ENCODE measurements at places on chromosomes 12 and 14.

DNA sequence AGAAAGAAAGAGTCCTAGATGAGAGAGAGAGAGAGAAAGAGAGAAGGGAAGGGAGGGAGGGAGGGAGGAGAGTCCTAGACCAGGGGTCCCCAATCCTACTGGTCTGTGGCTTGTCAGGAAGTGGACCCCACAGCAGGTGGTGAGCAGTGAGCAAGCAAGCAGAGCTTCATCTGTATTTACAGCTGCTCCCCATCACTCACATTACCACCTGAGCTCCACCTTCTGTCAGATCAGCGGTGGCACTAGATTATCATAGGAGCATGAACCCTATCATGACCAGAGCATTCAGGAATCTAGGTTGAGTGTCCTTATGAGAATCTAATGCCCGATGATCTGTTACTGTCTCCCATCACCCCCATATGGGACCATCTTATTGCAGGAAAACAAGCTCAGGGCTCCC, 39.2 kb upstream of the AMN1 start:
- DNase-seq, result no peak

DNA sequence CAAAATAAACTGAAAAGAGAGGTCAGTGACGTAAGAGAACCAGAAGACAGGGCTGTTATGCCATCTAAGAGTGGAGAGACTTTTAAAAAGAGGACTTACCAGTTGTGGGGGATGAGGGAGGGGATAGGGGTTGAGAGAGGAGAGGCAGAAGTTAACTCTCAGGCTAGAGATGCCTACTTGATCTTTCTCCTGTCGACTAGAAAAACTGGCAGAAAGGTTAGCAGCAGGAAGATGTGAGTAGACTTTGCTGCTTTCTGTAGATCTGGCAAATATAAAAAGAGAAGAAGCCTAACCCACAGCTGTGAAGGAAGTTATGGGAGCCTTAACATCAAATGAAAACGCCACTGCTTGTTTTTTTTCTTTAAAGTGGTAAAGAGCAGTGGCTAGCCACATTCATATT, 10.7 kb downstream of the CREBL2 start:
- peak; percentile 72 for DNase-seq

DNA sequence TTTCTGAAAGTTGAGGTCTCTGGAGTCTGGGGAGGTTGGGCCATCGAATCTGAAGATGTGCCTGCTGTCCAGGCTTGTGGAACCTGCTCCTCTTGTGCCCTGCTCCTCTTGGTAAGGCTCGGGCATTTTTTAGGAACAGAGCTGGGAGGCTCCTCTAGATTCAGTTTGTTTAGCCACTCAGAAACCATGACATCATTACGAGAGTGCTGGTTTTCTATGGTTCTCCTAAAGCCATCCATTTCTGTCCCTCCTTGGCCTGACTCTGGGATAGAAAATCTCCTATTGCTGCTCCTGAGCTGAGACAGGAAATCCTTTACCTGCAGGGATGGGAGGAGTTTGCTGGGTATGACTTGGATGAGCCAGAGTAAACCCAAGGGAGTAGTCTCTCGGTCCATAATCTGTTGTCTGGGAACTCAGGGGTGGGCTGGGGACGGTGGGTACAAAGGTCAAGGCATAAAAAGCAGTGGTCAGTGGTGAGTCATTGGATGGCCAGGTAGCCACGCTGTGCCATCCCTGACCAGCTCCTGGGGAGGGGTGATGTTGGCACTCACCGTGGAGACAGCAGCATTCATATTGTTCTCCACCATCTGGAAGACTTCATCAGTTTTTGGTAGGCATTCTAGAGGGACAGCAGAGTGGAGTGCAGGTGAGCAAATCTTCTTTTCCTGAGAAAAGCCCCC, 2.4 kb upstream of the ADCY4 start:
- DNase-seq, result no peak

- DNase-seq, result no peak
Measured at GRCh38 chr12:112963227-112963861, 15.0 kb upstream of the OAS2 start.

DNA sequence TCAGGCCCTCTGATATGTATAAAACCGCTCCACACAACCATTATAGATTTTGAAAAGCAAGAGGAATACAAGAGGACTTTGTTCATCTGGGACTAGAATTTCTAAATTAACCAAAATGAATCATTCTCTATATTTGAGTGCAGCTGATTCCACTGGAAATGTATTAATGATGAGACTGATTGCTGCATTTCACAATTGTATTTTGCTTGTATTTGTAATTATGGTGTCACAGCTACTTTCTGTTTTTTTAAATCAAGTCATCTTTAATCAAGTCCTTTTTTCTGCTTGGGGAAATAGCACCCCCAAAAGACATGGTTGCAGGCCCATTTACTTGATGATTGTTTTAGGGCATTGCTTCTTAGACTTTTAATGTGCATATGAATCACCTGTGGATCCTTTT, 162.4 kb downstream of the KICS2 start:
- no peak for DNase-seq
